ENCODE measurements at places on chromosomes 16 and 17.
A peak's percentile ranks its signal among the peaks of the same experiment; 100 is the strongest.

GRCh38 chr16:73046849-73047214, 1.1 kb downstream of the ZFHX3 start:
- DNase-seq, result no peak

DNA sequence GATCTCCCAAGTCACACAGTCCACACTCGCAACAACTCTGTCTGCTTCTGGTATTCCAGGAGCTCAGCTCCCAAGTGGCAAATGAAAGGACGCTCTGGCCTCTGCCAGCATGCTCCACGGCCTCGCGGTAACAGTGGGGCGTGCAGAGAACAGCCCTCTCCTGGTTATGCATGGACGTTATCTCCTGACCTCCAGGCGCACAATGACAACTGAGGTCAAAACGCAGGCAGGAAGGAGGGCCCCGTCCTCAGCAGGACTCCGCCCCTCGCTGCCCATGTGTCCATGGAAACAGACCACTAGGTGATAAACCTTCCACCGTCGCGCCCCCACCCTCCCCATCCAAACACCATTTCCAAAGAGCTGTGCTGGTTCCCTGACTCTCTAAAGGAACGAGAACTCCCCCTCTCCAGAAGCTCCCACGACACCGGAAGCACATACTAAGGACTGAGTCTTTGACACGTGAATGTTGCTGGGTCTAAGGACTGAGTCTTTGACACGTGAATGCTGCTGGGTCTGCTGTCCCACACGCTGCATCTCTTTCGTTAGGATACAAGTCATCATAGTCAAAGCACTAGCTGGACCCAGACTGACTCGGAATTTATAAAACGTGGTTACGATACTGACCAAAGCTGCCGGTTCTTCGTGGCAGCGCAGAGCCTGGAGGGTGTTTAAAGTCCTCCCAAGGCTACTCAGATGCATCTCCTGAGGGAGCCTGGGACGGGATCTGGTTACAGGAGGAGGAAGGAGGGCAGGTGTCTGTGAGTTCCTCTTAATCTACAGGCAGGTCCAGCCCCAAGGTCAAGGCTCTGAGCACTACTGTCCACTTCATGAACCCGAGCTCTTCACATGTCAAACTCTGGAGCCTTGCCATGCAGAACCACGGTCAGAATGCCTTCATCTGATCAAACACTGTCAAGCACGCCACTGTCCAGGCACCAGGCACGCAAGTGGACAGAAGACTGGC, 43.9 kb downstream of the KLHDC4 start:
- no peak for DNase-seq

DNA sequence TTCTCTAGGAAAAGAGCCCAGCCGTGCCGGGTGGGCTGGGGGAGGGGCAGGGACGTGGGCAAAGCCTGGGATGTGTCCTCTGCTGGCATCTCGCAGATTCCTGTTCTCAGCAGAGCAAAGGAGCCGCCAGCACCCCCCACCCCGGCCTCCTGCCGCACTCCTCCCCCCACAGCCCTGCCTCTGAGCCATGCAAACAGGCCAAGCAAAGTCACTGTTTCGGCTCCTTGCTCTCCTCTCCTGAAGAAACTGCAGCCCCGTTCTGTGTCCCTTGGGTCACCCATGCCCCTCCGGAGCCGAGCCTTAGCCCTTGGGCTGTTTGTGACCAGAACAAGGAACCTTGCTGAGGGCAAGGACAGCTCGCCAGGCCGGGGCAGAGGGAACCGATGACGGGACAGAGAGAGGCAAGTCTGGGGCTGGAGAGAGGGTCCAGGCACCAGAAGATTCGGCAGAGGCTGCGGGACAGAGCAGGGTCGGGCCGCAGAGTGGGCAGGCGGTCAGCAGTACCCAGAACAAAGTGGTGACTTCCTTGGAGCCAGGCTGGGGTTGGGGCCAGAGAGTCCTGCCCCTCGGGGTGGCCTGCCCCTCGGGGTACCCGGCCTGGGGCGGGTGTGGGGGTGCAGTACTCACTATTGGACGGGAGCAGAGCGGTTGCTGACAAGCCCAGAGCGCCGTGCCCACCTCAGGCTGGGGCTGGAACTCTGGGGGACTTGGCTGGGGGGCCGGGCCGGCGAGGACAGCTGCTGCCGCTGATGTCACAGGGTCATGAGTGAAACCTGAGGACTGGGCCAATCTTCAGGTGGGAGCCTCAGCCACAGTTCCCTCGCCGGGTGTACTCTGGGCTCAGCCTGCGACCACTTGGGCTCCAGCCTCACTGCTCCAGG, 9.2 kb upstream of the PRR29 start:
- DNase-seq, result no peak

DNA sequence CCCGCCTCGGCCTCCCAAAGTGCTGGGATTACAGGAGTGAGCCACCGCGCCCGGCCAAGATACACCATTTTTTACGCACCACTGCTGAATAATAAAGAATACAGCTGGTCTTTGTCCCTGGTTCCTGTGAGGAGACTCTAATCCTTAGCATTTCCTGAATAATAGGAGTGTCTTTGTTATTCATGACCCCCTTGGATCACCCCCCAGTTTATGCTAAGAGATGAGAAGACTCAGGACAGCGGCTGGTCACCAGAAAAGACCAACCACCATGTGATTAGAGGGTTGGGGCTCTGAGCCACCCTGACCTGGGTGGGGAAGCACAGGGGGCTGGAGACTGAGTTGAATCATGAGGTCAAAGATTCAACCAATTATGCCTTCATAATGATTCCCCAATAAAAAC, 17.3 kb downstream of the PHLPP2 start:
- DNase-seq, result no peak

GRCh38 chr17:27747462-27748359, 52.6 kb downstream of the NOS2 start:
- no peak for DNase-seq

DNA sequence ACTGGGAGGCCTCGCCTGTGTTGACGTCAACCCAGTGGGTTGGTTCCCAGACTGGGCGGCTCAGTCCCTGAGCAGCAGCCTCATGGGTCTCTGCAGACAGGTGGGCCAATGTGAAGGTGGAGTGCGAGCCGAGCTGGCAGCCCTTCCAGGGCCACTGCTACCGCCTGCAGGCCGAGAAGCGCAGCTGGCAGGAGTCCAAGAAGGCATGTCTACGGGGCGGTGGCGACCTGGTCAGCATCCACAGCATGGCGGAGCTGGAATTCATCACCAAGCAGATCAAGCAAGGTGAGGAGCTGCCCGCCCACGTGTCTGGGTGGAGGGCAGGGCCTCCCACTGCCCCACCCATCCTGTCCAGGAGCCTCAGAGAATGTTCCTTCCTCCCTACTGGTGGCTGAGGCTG, 44.1 kb downstream of the MRC2 start:
- DNase-seq, result no peak

DNA sequence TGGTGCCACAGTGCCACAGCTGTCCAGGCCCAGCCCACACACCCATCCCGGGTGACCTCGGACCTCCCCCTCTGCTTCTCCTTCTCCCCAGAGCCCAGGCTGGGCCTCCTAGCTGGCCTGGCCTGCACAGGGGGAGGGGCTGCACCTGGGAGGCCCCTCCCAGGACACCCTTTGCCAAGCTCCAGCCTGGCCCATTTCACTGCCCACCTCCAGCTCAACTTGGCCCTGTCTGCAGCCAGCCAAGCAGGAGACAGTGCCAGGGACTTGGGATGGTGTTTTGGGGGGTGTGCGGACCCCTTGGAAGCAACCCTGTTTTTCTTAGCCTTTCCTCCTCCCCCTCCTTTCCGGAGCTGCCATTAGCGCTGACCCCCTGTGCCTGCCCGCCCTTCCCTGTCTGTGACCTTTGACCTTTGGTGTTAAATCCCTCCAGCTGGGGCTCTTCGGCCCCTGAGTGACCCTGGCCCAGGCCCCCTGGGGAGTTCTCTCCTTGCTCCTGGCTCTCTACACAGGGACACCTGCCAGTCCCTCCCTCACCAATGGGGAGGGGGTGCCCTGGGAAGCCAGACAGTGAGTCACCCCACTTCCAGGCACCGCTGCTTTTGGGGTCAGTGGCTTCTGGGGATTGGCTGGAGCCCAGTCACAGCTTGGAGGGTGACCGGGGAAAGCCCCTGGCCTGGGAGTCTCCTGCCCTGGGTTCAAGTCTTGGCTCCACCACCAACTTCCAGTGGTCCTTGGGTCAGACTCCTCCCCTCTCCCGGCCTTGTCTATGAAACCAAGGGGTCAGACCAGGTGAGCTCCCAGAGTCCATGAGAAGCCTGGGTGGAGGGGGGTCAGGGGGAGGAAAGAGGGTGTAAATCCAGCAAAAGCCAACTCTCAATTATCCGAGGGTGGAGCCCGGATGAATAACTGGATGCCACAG, 1.9 kb downstream of the GLIS2 start:
- no peak for DNase-seq

DNA sequence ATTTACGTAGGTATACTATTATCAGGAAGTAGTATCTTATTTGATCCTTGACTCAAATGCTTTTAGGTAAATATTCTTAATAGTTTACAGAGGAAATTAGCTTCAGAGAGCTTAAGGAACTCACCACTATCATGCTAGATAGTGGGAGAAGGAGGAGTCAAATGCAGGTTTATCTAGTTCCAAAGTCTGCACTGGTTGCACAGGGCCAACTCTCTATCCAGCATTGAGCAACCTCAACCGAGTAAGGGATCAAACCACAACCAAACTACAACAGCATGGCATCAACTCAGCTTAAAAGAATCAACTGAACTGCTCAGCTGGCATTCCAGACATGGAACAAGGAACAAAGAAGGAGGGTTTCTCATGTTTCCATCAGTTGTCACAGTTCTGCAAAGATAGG, 306.0 kb downstream of the MAF start:
- DNase-seq, result no peak

GRCh38 chr17:57662644-57663308, 82.3 kb downstream of the CCDC182 start:
- DNase-seq, result no peak

DNA sequence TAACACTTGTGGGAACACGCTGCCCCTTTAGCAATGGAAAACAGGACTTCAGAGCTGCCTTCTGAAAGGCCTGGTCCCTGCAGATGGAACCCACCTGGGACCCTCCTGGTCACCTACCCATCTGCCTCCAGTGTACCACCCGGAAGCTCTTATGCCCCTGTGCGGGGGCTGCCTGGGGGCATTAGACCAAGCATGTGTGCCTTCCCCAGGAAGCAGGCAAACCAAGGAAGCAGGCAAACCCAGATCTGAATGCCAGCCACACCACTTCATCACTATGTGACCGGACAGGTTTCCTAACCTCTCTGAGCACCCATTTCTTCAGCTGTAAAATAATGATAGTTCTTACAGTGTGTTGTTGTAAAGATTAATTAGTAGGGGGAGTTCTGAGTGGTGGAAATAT, 20.8 kb upstream of the LRRC37A3 start:
- no peak for DNase-seq

DNA sequence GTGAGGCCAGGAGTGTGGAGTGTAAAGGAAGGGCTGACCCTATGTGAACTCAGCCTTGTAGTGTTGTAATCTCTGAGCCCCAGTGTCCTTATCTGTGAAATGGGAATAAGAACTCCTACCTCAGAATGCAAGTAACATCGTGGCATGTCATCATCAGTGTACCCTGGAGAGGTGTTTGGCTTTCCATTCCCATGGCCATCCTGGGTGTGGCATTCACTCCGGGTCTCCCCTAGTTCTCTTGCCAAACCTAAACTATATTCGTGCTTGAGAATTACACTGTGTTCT, 1.9 kb downstream of the NXPH3 start:
- no peak for DNase-seq

- peak; percentile 54 for DNase-seq
Measured at GRCh38 chr17:2693561-2694380, 17.8 kb downstream of the CLUH start.

DNA sequence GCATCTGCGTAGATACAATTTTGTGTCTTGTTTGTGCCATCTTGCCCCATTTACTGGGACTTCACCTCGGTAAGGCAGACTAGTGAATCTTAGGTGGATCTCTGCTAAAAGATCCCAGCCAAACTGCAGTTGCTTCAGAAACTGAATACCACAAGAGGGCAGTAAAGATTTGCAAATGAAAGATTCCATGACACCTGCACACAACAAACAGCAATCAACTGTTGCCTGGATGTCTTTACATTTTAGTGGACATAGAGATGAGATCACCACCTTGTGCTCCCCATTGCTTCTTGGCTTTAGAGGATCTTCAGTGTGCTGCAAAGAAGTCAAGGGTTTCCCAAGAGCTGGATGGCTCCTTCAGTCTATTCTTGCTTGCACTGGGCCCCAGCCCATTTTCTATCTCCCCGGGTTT, 119.2 kb upstream of the CACNG5 start:
- peak; percentile 22 for DNase-seq

DNA sequence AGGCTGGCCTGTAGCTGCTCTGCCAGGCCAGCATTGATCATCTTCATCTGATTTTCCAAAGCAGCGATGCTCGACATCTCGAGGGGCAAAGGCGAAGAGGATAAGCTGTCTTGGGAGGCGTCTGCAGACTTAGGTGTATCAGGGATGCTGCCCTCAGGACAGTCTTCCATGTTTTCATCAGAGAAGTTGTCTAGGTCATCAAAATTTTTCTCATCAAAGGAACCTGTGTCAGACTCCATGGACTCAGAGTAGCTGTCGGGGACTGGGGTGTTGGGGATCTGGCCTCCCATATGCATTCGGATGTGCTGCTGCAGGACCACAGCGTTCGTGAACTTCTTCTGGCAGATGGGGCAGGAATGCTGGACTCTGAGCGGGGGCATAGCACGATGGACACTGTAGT, 11.5 kb downstream of the SALL1 start:
- no peak for DNase-seq

DNA sequence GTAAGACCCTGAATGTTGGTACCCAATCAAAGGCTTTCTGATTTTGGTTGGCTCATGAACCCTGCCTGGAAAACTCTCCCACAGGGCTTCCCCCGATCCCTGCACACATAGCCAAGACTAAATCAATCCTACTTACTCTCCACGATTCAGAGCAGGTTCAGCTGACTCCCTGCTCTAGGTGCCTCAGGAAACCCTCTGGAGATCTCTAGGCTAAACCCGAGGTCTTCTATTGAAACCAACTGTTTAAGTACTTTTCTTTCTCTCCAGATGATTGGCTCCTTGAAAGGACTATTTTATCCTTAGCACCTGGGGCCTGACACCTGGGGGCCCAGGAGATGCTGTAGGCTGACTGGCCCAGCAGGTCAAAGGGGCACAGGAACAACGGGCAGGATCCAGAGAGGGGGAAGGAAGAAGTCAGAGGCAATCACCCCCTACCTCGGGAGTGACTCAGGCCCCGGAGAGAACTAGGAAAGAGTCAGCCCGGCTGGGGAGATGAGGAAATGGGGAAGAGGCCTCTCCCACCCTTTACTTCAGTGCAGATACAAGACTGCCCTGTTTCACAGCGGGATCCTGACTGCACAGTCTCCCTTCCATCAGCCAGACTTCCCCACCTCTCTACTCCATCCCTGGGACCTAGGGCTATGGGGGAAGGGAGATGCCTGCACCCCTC, 2.0 kb downstream of the TBC1D10B start:
- DNase-seq, result peak; percentile 56

Data from activated CD8-positive, alpha-beta memory T cell treated with anti-CD3 and anti-CD28 coated beads, Interleukin-2, amount 50 U/mL, for 48 hours (primary cell).